Colonic mucosa (tissue), 4 donors: ENCODE measurements at places on chromosomes 7 and 10. TPM values are rescaled to one million over a fixed set of nuclear protein-coding genes. Genes with fewer than 3 reads are reported as not detected.

DNA sequence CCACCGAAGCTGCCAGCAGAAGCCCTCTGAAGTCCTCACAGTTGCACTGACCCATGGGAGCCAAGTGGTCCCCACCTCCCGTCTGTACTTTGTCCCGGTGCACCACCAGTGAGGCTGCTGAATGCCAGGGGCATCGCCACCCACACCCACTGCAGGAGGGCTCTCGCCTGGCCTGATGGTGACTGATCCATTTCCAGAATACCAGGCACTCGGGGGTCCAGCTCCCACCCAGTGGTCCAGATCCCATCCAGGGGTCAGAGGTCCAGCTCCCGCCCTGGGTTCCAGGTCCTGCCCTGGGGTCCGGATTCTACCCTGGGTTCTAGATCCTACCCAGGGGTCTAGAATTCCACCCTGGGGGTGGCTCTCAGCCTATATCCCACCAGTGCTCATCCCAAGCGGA, 9.1 kb upstream of the JAKMIP3 start:
- no peak for DNase-seq

Gene MYOZ1
- not detected for total RNA-seq

DNA sequence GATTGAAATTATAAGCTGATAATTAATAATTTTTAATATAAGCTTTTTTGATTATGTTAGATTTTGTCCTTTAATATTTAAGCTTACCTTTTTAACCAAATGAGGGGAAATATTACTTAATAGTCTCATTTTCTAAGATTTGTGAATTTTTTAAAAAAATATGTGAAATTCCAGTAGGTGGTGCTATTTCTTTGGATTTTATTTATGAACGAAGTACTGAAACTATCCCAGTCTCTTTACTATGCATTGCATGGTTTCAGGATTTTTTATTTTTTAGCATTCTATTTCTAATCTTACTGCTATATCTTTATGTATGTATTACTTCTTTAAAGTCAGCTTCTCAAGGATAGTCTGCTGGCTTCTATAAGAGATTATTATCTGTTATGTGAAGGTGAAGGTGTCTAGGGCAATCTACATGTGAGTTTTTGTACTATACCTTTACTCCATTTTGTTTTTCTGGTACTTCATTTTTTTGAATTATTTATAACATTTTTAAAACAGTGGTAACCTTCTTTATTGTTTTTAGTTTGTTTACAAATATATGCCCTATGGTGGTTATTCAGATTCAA, 78.3 kb downstream of the ATRNL1 start:
- DNase-seq, result no peak

Gene ABCA13
- 2.5 TPM for total RNA-seq

- no peak for DNase-seq
Observed at GRCh38 chr10:27626890-27627289, 118.7 kb downstream of the MKX start.

Gene GPR15LG
- 560 TPM for total RNA-seq

Gene GNAT3
- not detected for total RNA-seq

Gene PPIA
- total RNA-seq, result 1,435 TPM

- DNase-seq, result no peak
Observed at GRCh38 chr7:139648941-139649425, 125.5 kb downstream of the CLEC2L start.

- no peak for DNase-seq
Observed at GRCh38 chr7:134083766-134084487, 43.2 kb upstream of the LRGUK start.

GRCh38 chr7:96484091-96484490, 162.2 kb upstream of the SLC25A13 start:
- DNase-seq, result no peak

Gene AASS
- total RNA-seq, result 4.3 TPM

Gene OR2A7
- total RNA-seq, result 13.1 TPM

Gene IFIT1B
- not detected for total RNA-seq

DNA sequence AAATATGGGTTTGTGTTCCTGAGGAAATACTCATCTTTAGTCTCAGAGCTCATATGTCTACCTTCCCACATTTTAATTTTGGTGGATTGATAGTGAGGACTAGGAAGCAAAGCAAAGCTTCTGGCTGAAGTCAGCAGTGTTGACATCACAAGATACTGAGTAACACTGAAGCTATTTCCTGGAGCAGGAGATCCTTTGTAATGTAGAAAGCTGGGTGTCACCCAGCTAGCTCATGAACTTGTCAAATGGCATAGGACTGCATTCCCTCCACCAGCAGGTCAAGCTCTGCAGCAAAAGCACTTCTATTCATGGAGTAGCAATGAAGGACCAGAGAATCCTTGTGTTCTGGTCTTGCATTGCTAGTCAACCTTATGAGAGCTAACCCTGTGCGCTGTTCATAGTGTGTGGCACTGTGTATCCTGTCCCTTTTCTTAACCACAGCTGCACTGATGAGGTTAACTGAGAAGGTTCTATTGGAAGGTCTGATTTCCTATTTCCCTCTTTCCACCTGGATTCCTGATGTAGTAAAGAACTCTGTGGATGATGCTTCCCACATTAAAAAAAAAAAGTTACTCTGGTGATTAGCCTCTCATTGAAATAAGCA, 94.8 kb upstream of the ZNF804B start:
- no peak for DNase-seq

Gene CLDN4
- 568 TPM for total RNA-seq

DNA sequence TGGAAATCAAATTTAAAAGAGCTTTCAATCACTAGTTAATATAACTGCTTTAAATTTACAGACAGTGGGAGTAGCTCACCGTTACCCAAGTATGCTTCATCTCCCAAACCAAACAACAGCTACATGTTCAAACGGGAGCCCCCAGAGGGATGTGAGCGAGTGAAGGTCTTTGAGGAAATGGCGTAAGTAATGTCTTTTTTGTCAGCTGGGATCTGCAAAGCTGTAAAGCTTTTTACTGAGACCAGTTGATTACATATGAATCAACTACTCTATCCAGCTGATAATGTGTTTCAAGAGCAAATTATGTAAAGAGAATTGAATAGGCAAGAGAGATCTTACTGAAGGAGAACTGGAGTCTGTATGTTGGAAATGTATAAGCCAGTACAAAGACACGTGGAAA, 116.2 kb downstream of the GLCCI1 start:
- DNase-seq, result no peak

GRCh38 chr7:10225275-10225674, 748.4 kb upstream of the PHF14 start:
- DNase-seq, result no peak

GRCh38 chr10:56856569-56856968, 495.5 kb upstream of the ZWINT start:
- DNase-seq, result no peak

DNA sequence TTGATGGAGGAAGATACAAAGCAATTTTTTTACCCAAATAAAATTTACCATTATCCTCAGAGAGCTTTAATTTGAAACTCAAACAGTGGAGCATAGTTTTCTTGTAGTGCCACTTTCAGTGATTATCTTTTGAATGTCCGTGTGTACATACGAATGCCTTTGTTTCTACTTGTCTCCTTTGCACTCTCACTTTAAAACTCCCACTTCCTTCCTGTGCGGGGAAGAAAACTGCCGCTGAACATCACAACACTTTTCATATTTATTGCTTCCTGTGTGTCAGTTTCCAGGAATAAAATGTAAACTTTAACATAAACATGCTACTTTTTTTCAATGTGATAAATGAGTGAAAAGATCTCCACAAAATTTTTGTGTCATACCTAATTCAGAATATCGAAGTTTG, 102.4 kb downstream of the SEMA3A start:
- no peak for DNase-seq

GRCh38 chr7:22205631-22206030, 151.3 kb downstream of the RAPGEF5 start:
- DNase-seq, result no peak

- no peak for DNase-seq
Observed at GRCh38 chr7:134901389-134902020, 84.8 kb upstream of the AGBL3 start.

DNA sequence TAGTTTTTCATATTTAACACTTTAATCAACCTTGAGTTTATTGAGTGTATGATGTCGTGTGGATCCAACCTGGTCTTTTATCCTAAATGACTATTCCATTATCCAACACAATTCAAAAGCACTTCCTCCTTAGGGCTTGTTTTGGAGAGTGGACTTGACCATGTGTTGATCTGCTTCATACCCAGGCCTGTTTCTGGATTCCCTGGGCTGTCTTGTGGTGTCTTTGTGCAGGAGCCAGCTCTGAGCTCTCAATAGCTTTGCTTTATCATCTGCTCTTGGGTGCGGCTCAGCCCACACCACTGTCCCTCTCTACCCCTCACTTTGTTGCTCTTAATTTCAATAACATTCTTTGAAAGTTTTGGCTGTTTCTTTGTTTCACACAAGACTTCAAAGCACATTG, 70.9 kb upstream of the CHST15 start:
- no peak for DNase-seq

- no peak for DNase-seq
Observed at GRCh38 chr10:2137549-2138174, 400.3 kb upstream of the ADARB2 start.

DNA sequence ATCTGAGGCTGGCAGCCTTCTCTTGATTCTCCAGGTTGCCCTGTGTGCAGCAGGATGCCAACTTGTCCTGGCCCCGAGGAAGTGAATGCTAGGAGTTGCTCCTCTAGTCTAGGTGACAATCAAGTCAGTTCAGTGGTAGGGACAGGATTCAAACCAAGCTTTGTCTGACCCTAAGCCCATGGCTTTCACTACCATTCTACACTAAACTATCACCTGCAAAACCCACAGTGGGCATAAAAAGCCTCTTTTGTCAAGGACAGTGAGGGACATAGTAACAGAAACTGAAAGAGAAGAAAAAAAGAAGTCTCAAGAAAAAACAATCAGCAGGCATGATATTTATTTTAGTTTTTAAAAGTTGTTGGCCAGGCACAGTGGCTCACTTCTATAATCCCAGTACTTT, 33.5 kb downstream of the KCNMA1 start:
- DNase-seq, result no peak

- peak; percentile 34 for DNase-seq
Observed at GRCh38 chr7:49791088-49791741, 17.8 kb downstream of the VWC2 start.

Gene OR13A1
- total RNA-seq, result not detected

DNA sequence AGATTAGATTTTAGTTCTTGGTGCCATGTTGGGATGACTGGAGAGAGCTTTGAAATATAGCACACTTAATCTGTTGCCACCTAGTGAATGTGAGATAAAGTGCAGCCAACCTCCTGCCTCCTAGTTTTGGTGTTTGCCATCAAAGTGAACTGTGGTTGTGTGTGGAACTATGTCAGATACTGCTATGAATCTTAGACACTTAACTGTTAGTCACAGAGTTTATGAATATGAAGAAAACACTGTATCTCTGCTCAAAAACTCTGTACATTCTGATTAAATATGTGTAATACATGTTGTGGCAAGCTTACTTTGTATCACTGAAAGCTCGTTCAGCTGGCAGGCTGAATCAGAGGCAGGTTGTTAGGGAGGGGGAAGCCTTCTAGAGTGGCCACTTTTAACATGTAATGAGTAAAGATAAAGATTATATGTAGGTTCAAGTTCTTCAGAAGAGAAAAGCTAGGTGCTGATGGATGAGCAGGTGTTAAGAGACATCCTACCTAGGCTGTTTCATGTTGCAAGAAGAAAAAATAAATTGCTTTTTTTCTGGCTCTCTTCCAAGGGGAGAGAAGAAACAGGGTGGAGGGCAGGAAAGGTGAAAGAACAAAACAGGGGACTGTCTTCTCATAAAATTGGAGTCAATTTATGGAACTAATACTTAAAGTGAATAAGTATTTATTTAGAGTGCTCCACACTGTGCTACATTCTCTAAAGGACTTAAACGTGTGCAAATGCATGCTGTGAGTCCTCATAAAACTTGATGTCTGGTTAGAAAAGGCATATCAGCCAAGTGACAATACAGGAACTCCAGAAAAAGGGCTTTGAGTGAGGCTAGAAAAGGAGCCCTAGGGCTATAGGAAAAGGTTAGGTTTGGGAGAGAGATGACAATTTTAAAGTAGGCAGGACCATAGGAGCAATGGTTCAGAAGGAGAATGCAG, 14.1 kb upstream of the LAMB1 start:
- no peak for DNase-seq

- no peak for DNase-seq
Observed at GRCh38 chr10:124669824-124670654, 74.1 kb downstream of the FAM53B start.

DNA sequence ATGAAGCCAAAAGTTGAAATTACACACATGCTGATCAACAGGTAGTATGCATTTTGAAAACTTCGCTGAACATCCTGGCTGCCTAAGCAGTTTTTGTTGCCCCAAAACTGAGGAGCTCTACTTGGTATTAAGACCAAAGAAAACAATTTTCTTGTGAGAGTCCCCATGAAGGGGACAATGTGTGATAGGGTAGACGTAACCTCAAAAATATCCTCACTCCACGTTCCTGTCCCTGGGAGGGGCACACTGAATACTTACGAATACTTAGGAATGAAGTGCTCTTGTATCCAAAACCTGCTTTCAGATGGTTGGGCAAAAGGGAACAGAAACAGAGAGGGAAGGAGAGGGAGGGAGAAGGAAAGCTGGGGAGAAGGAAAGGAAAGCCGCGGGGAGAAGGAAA, 24.7 kb downstream of the CCDC6 start:
- no peak for DNase-seq

DNA sequence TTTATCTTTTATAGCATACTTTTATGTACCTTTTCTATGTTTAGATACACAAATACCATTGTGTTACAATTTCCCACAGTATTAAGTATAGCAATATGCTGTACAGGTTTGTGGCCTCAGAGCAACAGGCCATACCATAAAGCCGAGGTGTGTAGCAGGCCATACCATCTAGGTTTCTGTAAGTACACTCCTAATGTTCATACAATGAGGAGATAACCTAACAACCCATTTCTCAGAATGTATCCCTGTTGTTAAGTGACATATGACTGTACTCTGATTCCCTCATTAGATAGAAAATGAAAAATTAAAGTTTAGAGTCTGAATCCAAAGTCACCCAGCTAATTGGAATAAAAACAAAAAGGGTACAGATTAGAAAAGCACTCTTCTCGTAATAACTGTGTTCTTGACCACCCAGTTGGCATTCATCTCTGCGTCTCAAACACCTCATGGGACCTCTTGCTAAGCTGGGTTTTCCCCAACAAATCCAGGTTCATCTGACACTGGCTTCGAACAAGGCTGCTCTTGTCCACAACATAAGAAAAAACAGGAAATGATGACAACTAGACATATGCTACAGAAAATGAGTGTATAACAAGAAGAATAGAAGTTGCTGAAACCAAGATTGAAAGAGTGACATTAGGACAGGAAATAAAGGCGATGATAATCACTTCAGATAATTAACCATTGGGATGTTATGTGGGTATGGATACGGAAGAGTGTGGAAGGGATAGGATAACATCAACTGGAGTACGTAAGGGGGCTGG, 1.4 kb downstream of the NDUFB8 start:
- no peak for DNase-seq

Gene DPYSL4
- 0.27 TPM for total RNA-seq

DNA sequence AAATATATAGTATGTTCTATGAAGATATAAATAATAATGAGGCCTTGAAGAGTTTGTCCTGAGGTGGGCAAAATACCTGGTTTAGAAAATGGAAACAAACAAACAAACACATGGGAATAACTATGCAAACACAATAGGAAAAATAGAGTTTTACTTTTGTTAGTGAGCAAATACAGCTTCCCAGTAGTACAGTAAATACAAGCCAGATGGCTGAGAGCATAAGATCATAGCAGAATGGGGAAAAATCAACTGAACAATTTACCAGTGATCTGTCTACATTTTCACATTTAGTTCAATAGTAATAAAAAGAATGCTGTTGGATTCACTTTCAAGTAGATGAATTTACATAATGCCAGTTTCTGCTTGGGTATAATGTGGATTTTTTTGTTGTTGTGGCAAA, 45.1 kb downstream of the ADD3 start:
- no peak for DNase-seq
